ENCODE measurements at places on chromosomes 7 and 10.

DNA sequence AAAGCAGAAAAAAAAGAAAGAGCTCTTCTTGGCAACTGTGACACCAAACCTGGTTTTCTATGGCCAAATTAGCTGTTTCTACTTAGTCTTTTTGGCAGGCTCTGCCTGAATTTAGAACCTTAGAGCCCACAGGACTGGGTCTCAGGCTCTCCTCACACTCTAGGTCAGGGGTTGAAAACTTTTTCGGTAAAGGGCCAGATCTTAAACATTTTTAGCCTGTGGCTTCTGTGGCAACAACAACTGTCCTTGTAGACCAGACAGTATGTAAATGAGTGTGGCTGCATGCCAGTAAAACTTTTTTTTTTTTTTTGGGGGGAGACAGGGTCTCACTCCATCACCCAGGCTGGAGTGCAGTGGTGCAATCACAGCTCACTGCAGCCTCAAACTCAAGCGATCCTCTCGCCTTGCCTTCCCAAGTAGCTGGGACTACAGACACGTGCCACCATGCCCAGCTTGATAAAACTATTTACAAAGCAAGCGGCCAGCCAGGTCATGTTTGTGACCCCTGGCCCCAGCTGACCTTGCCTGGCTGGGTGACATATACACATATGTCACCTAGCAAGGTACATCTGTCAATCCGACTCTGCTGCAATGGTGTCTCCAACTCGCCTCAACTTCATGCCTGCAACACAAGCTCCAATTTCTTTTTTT, 17.4 kb downstream of the KPNA7 start:
- DNase-seq, result no peak

DNA sequence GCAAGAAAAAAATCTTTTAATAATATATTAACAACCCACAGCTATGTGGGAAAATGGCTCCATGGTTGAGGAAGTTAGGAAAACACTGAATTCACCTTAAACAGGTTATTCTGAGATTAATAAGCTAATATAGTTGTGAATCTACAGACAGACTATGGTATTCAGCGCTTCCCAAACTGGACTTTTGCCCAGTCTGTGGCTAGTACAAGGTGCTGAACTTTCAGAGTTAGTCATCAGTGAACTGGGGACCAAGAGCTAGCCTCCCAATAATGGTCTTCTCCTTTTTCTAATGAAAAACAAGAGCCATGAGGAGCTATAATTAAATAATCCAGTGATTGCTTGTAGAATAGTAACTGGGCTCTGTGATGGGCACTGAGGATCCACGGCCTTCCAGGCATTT, 65.3 kb downstream of the FRMPD2 start:
- no peak for DNase-seq

DNA sequence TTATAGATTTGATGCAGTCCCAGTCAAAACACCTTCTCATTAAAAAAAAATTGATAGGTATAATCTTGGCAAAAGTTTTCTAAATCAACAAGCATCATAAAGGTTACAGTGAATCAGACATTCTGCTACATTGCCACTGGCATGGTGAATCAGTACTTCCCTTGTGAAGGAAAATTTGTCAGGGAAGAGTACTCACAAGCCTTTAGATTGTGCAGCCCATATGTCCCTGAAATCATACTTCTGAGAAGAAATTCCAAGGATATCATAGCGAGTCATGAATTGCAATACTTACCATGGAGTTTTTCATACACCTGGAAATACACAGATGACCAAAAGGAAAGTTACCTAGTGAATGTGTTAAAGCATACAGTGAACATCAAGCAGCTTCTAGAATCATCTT, 17.2 kb downstream of the VSTM2A start:
- no peak for DNase-seq

DNA sequence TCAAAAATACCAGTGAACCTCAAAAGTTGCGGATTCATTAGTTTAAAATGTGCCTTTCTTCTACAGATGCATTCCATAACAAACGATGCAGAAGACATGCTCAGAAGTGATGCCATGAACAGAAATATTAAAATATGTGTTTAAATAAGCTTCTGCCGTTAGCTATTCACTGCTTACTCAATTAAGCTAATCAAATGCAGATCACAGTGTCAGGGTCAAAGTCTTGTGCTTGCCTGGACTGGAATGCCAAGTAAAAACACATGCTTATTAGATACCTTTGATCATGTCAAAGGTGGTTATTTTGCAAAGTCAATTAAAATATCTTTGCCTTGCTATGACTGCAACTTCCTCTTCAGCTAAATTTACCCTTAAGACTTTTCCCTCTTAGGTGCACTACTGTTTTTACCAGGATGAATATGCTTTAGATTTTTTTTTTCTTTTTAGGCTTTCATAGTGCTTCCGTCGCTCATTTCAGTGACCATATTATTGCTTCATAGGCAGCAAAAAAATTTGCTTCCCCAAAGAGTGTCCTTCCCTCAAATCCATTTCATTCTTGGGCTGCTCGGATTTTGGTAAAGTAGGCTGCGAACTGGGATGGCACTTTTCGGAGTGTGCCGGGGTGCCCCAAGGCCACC, 905 bp downstream of the ASB13 start:
- no peak for DNase-seq

DNA sequence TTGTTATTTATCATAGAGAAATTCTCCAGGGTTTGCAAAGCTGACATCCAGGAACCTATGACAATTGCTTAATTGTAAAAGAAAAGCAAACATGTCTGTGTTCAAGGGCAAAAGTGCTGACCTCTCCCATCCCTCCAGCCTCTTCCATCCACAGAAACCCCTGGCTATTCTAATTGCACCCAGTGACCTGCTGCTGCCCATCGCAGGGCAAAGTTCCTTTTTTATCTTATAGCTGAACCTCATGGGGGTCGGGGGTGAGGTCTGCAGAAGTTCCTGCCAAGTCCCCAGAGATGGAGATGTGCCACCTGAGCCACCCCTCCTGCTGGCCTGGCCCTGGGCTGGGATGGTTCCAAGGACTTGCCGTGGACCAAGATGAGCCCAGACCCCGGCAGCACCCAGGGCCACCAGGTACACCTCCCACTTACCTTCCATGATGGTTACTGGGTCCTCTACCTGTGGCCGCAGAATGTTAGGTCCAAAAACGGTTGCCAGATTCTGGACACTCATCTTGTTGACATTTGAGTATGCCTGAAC, 146.5 kb downstream of the MAPK8 start:
- DNase-seq, result no peak

GRCh38 chr10:53003094-53003493, 230.5 kb upstream of the MBL2 start:
- no peak for DNase-seq

All from activated T-cell treated with anti-CD3 and anti-CD28 coated beads, Interleukin-2, amount 50 U/mL, for 72 hours (primary cell).